ENCODE measurements at places on chromosomes 6 and 20.

DNA sequence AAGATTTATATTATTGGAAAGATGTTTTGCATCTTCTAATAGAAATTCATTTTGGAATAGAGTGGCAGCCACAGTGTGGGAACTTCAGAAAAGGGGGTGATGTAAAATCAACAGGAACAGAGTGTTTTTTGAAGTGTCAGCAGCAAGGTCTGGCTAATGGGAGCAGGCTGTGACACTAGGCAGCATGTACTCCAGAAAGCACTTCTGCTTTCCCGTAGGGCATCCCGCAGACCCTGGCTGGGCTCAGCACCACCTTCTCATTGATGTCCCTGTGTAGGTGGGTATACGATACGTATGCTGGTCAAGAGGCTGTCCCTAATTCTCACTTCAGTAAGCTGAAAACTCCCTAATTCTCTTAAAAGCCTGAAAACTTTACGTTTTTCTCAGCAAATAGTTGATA lies 74.7 kb downstream of the EYA4 start:
- no peak for DNase-seq

- no peak for DNase-seq
Measured at GRCh38 chr6:106796781-106797180, 167.4 kb downstream of the QRSL1 start.

GRCh38 chr6:128327890-128328289 lies 192.5 kb downstream of the PTPRK start:
- peak; percentile 56 for DNase-seq

- no peak for DNase-seq
Measured at GRCh38 chr6:43278524-43279078, 19.5 kb upstream of the SLC22A7 start.

DNA sequence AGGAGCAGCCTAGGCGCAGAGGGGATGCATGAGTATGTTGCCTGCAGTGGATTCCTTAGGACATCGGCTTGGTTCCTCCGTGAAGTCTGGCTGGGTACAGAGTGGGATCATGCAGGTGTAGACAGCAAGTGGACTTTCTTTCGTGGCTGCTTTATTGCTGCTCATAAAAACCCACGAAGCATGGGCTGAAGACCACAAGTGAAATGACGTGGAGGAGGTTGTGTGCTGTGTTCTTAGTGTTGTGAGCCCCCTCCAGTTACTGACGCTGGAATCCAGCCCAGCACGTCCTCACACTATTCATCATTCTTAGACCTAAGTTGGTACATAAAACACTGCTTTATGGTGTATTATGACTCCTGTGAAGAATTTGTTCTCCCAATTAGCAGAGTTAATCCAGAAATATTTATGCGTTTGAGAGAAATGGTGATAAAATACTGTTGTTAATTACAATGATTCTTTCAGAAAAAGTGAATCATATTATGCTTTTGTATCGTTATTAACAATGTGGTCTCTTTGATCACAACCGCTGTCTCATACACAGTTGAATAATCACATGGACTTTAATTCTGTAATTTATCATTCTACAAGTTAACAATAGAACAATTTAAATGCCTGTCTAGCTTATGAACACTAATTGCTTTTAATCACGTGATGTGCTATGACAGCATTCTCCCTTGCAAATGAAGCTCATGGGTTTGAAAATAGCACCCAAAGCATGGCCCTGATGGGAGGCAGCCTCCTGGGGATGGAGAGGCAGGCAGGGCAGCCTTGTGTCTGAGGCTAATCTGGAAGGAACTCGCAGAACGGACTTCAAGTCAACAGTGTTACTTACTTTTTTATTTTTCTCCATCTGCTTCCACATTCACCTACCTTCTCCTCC lies 233.9 kb upstream of the SYNDIG1 start:
- DNase-seq = no peak

- DNase-seq = no peak
Measured at GRCh38 chr6:1895721-1896120, 286.0 kb downstream of the FOXC1 start.

- DNase-seq = peak; percentile 37
Measured at GRCh38 chr6:53119772-53120409, 28.8 kb downstream of the GCM1 start.

DNA sequence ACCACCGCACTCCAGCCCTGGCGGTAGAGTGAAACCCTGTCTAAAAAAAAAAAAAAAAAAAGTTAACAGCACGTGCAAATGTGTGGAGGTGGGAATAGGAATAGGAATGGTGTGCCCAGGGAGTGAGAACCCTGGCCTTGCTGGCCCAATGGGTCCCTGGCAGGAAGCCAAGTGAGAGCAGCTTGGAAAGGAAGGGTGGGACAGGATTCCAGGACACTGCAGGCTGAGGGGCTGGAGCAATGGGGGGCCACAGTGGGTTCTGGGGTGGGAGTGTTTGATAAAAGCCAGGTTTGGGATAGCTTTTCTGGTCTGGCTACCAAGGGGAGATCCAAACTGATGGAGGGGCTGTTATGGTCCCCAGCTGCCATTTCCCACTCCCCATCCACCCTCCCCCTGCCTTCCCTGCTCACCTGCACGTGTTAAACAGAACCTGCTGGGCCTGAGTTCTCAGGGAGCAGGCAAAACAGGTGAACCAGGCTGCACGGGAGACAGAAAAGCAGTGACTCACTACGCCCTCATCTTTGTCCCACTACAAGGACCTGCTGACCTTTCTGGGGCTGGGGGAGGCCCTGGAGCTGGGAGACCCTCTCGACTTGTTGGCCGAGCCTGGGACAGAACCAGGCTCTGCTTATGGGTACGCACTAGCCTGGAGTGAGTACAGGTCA lies 3.3 kb downstream of the SUN5 start:
- DNase-seq = no peak

DNA sequence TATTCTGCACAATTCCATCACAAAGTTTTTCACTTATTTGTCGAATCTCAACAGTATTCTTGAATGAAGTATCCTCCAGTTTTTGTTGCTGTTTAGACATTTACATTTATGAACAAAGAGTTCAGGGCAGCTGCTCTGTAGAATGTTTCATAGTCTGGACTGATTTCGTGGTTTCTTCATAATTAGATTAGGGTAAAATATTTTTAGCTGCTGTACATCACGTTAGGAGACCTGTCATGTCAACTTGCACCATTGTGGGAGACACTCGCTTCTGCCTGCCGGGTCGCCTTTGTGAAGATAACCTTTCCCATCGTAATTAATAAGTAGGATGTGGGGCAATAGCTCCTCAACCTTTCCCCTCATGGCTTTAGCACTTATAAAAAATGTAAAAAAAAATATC lies 27.5 kb upstream of the RPS6KA2 start:
- no peak for DNase-seq

- DNase-seq = no peak
Measured at GRCh38 chr6:138806889-138807288, 11.0 kb downstream of the ECT2L start.

DNA sequence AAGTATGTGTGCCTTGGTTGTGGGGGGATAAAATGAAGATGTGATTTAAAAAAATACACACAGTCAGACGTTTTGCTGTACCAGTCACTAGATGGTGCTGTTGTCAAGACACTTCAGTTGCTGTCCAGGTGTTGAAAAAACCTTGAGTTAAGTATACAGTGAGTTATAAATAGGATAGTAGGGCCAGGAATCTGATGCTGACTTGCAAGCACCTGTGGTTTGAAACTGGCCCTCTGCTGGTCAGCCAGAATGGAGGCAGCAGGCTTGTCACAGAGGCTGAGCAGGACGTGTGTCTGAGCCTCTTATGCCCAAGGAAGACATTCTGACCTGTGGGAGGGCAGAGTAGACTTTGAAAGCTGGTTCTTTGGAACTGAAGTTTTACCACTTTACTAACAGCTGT lies 27.8 kb downstream of the RNF8 start:
- DNase-seq = peak; percentile 71

- DNase-seq = peak; percentile 25
Measured at GRCh38 chr20:23115822-23116221, 29.7 kb upstream of the CD93 start.

DNA sequence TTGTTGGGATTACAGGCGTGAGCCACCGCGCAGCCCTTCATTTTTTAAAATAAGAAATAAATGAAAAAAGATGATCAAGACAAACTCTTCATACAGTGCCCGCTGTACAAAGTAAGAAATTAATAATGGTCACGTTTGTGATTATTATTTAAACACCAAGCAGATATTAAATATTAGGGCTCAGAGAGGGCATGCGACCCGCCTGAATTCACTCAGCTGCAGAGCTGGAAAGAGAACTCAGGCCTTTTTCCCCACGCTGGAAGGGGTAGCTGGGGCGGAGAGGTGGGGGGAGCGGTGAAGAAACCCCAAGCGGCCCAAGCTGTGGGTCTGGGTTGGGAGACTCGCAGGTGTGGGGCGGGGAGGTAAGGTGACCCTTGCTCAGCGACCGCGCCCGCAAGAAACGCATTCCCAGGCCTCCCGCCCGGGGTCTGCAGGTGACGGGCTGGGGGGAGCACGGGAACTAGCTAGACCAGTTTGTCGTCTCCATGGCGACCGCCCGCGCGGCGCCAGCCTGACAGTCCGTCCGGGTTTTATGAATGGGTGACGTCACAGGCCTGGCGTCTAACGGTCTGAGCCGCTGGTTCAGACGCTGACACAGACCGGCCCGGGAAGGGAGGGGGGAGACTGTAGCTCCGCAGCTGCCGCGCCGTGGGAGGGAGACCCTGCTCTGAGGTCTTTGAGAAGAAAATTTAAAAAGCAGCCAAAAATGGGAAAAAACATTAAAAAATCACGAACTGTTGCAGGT lies 1.1 kb upstream of the ID1 start:
- DNase-seq = peak; percentile 98

- DNase-seq = peak; percentile 20
Measured at GRCh38 chr6:170152989-170153388, 137.9 kb downstream of the DLL1 start.

DNA sequence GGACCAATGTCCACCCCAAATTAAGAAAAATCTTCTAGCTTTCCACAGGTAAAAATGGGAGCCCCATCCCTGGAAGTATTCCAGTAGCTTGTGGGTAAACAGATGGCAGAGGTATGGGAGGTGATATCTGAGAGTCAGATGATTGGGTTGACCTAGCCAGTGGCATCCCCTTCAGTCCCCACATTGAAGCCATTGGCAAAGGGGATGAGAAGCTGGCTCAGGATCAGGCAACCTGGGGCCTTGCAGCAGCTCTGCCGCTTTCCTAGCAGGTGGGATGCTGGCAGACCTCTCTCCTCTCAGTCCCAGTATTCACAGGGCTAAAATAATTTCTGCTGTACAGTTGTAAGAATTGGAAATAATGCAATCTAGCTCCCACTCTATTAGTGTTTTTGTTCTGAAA lies 108.9 kb upstream of the KCNG1 start:
- no peak for DNase-seq

GRCh38 chr6:27816906-27817305 lies 95.3 kb downstream of the OR2B2 start:
- no peak for DNase-seq

- no peak for DNase-seq
Measured at GRCh38 chr6:120894077-120894476, 440.2 kb downstream of the TBC1D32 start.

DNA sequence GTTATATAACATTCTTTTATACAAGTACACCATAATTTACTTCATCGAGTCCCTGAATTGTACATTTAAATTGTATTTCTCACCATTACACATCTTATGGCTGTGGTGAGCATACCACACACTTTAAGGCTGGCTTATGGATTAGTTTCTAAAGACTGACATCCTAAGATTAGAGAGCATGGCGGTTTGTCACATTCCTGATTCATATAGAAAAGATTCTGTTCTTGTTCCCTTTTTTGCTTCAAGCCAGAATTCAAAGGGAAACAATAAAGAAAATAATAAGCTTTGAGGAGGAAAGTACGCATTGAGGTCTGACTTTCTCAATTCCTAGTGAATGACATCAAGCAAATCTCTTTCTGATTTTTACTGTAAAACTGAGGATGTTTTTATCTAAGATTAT lies 2.5 kb downstream of the BTN1A1 start:
- no peak for DNase-seq

DNA sequence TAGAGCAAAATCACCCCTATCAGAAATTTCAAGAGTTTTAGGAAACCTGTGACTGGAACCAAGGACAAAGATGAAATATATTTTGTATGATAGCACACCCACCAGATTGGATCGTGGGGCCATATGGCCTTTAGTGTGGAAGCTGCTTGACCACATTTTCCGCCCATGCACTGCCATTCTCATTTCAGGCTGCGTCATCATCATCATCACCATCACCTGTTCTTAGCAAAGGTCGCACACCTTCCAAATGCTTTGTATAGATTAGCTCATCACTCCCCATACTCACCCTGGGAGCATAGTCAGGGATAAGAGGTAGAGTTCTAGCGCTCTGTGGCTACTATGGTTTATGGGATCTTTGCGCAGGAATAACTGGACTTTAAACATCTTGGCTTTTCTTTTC lies 185.7 kb downstream of the MTHFD1L start:
- no peak for DNase-seq

- no peak for DNase-seq
Measured at GRCh38 chr6:149933036-149933435, 8.8 kb upstream of the ULBP2 start.

GRCh38 chr6:160275511-160276003 lies 16.9 kb upstream of the SLC22A2 start:
- no peak for DNase-seq

GRCh38 chr20:4800676-4801449 lies 79.2 kb downstream of the PRND start:
- DNase-seq = no peak

DNA sequence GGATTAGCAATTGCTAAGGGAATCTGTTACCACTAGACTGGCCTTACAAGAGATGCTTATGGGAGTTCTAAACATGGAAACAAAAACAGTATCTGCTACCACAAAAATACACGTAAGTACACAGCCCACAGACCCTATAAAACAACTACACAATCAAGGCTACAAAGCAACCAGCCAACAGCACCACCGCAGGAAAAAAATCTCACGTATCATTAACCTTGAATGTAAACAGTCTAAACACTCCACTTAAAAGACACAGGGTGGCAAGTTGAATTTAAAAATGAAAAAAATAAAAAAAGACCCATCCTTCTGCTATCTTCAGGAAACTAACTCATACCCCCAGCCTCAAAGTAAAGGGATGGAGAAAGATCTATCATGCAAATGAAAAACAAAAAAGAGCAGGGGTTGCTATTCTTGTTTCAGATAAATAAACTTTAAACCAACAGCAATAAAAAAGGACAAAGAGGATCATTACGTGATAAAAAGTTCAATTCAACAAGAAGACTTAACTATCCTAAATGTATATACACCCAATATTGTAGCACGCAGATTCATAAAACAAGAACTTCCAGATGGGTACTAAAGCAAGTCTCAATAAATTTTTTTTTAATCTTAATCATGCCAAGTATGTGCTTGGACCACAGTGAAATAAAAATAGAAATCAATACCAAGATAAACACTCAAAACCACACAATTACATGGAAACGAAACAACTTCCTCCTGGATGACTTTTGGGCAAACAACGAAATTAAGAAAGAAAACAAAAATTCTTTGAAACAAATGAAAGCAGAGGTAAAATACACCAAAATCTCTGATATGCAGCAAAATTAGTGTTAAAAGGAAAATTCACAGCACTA lies 52.3 kb downstream of the RNGTT start:
- DNase-seq = peak; percentile 10

GRCh38 chr20:16810216-16810615 lies 62.1 kb downstream of the OTOR start:
- DNase-seq = no peak
